SHP77 (cell line): ENCODE measurements at places on chromosomes 16 and 17.
A peak's percentile ranks its signal among the peaks of the same experiment; 100 is the strongest.

- no peak for DNase-seq
Measured at GRCh38 chr16:72187551-72187950, 15.6 kb upstream of the PMFBP1 start.

- no peak for DNase-seq
Measured at GRCh38 chr16:88377961-88378360, 4.8 kb upstream of the ZNF469 start.

GRCh38 chr16:8583199-8583598 lies 7.1 kb downstream of the TMEM114 start:
- peak; percentile 59 for DNase-seq

- DNase-seq = no peak
Measured at GRCh38 chr16:27460663-27461482, 58.9 kb downstream of the IL21R start.

DNA sequence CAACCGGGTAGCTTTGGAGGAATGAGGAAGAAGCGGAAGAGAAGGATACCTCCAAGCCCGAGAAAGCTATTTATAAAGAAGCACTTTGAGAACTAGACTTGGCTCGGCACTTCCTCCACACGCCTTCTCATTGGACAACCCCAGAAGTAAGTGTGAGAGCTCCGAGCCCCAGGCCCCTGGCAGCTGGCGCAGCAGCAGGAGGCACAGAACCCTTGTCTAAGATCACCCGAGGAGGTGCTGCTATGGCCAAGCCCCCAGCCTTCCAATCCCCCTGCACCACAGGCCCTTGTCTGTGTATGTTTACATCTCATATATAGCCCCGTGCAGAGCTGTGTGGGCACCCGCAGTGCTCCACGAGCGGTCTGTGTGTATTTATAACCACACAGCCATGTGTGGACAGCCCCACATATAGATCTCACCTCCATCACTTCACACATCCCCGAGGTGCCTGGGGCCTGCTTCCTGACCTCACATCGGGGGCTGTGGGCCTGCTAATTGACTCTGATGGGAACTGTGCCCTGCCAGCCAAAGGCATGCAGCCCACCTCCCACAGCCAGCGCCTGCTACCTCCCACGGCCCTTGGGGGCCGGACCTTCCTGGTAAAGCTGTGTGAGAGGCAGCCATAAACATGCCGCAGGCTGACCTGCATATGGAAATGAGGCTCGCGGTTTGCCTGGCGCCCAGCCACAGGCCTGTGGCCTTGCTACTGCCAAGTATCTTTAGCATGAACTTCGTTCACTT lies 96.1 kb downstream of the C17orf67 start:
- no peak for DNase-seq

DNA sequence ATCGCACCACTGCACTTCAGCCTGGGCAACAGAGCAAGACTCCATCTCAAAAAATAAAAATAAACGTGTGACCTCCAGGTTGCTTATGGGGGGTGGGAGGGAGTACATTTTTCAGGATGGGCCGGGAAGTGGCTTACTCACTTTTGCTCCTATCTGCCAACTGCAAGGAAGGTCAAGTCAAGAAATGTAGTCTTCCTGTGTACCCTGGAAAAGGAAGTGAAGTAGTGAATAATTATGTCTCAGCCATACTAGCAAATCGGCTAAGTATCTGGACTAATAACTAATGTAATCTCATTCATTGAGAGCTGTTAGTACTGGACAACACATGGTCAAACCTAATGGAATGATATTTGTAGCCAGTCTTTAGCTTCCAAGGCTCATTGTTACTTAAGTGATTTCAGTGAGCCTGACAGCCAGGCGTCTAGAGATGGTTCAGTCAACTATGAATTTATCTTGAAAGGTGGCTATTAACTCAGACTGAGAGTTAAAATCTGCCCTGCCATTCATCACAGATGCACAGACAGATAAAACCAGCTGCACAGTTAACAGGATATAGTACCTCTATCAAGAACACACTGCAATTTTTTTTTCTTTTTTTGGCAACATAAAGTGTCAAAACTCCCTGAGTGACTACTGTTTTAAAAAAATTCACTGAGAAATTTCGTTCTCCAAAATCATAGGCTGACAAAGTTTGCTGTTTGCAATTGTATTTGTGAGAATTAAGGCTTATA lies 3.7 kb upstream of the TACO1 start:
- DNase-seq = no peak

DNA sequence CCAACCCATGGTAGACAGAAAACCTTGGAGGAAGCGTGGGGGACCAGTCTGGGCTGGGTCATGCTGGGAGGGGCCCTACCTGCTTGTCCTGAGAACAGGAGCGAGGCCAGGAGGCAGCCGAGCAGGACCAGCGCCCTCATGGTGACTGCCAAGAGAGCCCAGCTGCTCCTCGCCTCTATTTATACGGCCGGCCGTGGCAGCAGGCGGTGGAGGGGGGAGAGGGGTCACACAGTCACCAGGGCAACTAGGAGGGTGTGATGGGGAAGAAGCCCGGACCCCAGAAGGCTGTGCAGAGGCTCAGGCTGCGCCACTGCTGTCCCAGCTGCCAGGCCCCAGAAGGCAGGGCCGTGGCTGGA lies at the start of gene SRL:
SRL (minus strand) TSS at position 153 of the 356 bp plus-strand sequence; CDS start at position 140, 13 bp downstream.
- peak; percentile 61 for DNase-seq

- no peak for DNase-seq
Measured at GRCh38 chr17:44258811-44259351, 9.1 kb downstream of the SLC4A1 start.

GRCh38 chr16:49341706-49342105 lies 31.9 kb upstream of the C16orf78 start:
- DNase-seq = no peak

DNA sequence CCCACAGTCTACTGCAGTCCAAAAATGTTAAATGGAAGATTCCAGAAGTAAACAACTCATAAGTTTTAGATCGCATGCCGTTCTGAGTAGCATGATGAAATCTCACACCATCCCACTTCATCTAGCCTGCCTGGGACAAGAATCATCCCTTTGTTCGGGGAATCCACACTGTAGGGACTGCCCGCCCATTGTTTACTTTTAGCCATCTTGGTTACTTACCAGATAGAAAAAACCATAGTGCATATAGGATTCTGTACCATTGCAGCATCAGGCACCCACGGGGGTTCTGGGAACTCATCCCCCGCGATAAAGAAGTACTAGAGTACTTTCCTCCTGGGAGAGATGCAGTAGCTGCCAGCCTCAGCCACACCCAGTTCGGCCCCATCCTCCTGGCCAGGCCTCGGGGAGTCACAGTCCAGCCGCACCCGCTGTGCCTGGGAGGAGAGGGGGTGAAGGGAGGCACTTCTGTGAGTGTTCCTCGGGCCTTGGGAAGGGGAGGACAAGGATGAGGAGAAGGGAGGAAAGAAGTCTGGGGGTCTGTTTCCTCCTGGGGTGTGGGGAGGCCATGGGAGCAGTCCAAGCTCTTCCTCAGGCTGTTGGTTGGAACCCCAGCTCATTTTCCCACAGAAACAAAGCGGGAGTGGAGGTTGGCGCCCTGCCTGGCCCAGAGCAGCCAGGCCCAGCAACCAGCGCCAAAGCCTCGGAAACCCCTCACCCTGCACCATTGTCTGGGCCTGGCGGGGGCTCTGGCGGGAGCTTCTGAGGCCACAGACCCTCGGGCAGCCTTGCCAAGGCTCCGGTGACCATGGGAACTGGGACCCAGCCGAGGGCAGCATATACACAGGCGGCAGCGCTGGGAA lies 8.9 kb downstream of the TRIM47 start:
- DNase-seq = no peak

- DNase-seq = no peak
Measured at GRCh38 chr16:85281181-85281580, 168.9 kb upstream of the CIBAR2 start.

DNA sequence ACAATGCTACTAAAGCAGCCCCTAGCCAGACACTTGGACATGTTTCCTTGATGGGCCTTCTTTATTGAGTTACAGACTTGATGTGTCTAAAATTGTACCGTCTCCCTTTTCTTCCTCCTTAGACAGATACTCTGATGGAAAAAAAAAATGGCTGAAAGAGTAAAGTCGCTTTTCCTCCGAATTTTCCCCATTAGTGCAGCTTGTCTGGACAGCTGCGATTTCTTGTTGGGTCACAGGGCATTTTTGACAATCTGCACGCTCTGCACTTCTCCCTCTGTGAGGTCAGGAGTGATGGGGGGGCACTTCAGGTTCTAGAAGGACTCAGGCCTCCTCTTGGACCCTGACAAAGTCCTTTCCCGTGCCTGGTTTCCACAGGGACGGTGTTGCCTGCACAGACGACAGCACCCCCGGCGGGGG lies 968 bp upstream of the PRKAR1A start:
- DNase-seq = no peak

- no peak for DNase-seq
Measured at GRCh38 chr17:64103391-64104364, 26.3 kb downstream of the ERN1 start.

DNA sequence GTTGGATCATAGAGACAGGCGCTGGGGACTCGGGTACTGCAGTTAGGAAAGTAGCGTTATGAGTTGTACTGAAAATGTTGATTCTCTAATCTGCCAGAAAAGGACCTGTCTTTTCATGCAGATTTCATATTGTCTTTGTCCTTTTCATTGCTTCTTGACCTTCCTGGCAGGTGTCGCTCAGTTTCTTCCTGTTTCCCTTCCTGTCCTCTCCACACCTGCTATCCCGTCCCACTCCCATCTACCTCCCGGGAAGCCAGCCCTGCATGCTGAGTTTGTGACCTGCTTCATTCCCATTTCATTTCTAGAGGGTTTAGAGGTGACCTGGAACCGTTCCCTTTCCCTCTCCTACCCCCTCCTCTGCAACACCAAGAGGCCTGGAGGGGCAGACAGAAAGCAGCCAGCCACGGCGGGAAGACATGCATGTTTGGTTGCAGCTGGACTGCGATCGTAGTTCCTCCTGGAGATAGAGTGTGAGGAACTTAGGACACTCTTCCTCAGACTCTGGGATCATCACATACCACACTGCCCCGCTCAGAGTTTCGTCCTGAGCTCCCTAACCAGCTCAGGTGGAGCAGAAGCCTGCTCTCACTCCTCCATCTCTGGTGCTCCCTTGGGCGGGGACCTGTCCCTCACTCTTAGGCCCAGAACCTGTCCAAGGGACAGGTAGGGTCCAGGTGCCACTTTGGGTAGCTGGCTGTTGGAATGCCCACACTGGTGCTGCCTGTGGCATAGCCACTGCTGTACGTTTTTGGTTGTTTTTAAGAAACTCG lies 23.9 kb upstream of the ARHGAP23 start:
- no peak for DNase-seq

DNA sequence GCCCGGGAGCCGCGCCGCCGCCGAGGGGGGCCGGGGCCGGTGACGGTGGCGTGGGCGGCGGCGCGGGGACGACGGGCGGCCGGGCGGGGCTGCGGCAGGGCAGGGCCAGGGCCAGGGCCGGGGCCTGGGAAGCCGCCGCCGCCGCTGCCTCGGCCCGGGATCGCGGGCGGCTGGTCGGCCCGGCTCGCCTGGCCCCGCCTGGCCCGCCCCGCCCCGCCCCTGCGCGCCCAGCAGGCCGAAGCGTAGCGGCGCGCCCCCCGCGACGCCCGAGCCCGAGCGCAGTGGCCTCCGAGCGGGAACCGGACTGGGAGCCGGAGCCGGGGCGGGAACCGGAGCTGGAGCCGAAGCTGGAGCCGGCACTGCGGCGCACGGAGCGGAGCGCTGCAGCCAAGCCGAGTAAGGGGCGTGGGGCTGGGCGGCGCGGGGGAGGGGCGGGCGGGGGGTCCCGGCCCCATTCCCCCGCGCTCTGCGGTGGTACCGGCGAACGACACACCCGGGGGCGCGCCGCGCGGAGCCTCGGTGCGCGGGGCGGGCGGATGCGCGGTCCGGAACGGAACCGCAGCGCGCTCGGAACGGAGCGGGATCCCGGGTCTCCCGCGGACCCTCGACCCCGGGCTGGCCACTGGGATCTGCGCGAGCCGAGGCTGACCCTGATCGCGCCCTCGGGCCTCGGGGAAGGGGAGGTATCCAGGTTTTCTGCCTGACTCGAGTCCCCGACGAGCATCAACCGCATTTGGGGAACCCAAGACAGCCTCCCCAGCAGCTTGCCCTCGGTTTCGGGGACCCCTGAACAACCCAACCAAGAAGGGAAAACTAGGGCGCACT lies at the start of gene BEAN1:
BEAN1 (plus strand) TSS at position 260 of the 825 bp plus-strand sequence. CDS start 10,382 bp downstream, outside the sequence.
- no peak for DNase-seq

GRCh38 chr17:76987486-76988093 lies 119.4 kb downstream of the MGAT5B start:
- no peak for DNase-seq

- DNase-seq = no peak
Measured at GRCh38 chr17:40022497-40022896, 7.3 kb downstream of the CSF3 start.

GRCh38 chr16:67968400-67969253 lies at the start of gene SLC12A4:
Gene SLC12A4 (minus strand): TSS chr16:67968637. CDS start chr16:67968553, 84 bp downstream.
- no peak for DNase-seq

- no peak for DNase-seq
Measured at GRCh38 chr16:22813223-22813947, 577 bp upstream of the HS3ST2 start.

GRCh38 chr16:73764321-73764720 lies 532.3 kb upstream of the PSMD7 start:
- no peak for DNase-seq

- no peak for DNase-seq
Measured at GRCh38 chr17:4229627-4230541, 33.9 kb downstream of the ANKFY1 start.

GRCh38 chr16:30957456-30958174 lies at the start of gene SETD1A:
Gene SETD1A (plus strand): TSS chr16:30957754. CDS start chr16:30958732, 978 bp downstream.
- DNase-seq = peak; percentile 96

DNA sequence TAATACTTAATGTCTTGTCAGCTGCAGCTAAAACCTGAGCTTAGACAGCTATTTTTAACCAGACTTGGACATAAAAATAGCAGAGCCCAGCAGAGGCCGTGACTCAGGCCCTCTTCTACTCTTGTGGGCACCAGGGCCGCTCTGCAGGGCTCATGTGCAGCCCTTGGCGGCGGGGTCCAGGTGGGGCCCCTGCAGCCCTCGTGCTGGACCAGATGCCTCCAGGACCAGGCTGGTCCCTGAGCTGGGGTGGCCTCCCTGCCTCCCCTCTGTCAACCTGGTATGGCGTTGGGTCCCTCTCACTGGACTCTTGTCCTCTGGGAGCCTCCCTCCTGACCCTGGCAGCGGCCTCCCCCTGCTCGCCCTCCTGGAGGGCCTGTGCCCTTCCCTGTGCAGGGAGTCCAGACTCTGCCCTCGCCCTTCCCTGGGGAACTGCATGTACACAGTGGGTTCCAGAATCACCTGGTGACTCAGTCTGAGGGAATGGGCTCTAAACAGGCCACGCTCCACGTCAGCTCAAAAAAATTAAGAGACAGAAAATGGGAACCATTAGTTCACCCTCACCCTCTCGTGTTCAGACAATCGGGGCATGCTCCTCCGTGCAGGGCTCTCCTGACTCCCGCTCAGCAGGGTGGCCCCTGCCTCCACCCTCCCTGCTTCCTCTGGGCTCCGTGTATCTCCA lies 9.7 kb downstream of the CDK5R1 start:
- no peak for DNase-seq

- no peak for DNase-seq
Measured at GRCh38 chr16:75114946-75115825, 1.4 kb downstream of the LDHD start.
